ENCODE measurements at places on chromosomes 13 and 19.

GRCh38 chr13:106038752-106039151 is 496.7 kb downstream of the EFNB2 start:
- peak; percentile 83 for DNase-seq

GRCh38 chr13:90197722-90198121 is 1149.8 kb upstream of the MIR17HG start:
- DNase-seq, result peak; percentile 52

GRCh38 chr13:104105418-104106355 is 1039.5 kb upstream of the SLC10A2 start:
- DNase-seq, result no peak

DNA sequence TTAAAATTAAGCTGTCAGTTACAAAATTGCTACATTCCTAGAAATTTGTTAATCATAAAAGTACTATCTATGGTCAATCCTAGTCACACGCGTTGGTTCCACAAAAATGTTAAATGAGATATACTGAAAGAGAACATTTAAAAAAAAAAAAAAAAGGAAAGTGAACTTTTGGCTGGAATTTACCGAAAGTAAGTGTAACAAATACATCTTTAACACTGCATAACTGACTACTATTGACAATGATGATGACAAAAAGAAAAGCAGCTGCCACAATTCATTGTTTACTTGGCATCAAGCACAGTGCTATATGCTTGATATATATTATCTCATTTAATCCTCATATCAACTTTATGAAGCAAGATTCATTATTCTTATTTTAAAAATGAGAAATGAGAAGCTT is 19.8 kb upstream of the POU4F1 start:
- DNase-seq, result no peak

- peak; percentile 96 for DNase-seq
Observed at GRCh38 chr19:18428787-18429674, 8.9 kb downstream of the ISYNA1 start.

- no peak for DNase-seq
Observed at GRCh38 chr19:53818756-53819155, 5.4 kb downstream of the NLRP12 start.

DNA sequence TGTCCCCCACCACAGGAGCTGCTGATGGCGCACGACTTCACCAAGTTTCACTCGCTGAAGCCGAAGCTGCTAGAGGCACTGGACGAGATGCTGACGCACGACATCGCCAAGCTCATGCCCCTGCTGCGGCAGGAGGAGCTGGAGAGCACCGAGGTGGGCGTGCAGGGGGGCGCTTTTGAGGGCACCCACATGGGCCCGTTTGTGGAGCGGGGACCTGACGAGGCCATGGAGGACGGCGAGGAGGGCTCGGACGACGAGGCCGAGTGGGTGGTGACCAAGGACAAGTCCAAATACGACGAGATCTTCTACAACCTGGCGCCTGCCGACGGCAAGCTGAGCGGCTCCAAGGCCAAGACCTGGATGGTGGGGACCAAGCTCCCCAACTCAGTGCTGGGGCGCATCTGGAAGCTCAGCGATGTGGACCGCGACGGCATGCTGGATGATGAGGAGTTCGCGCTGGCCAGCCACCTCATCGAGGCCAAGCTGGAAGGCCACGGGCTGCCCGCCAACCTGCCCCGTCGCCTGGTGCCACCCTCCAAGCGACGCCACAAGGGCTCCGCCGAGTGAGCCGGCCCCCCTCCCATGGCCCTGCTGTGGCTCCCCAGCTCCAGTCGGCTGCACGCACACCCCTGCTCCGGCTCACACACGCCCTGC is 4.4 kb upstream of the NOP53 start:
- DNase-seq, result no peak

DNA sequence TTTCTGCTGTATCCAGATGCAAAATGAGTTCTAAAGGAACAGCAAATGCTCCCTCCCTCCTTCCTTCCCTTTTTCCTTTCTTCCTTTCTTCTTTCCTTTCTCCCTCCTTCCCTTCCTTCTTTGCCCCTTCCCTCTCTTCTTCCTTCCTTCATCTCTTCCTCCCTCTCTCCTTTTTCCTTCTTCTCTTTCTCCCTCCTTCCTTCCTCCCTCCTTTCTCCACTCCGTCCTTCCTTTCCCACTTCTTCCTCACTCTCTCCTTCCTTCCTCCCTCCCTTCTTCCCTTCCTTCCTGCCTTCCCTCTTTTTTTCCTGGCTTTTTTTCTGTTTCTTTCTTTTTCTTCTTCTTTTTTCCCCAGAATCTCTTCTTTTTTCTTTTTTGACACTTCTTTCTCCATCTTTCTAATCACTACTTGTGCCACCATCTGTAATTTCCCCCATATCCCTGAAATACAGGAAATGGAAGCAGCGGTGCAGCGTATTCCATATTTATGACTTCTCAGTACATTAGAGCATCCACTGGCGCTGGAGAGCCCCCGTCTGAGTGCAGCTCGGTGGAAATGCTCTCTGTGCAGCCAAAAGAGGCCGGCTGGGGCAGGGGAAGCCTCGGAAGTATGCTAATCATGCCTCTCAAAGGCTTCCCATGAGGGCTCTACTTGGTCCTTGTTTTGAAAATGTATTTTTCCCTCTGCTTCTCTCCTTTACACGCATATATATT is 275.6 kb downstream of the TSHZ3 start:
- peak; percentile 10 for DNase-seq

DNA sequence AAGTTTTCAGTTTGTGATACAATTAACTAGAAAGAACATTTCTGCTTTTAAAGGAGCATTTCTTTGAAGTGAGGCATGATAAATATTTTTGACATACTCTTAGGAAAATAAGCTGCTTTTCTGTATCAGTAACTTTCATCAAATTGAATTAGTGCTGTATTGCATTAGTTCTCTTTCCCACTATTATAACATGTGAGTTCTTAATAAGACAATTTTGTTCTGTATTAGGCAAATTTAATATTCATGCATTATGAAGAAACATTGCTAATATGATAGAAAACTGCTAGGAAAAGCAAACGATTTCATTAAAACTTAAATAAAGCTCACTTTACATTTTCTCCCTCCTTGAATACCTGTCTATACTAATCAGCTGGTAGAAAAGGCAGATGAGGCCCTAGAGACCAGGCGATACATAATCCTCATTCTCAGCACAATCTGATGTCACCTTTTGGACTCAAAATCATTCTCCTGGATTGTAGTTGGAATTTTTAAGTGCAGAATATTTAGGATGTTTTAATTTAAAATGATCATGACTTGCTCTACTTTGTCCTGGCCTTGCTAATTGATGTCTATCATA is 1636.8 kb downstream of the PCDH9 start:
- DNase-seq, result no peak

DNA sequence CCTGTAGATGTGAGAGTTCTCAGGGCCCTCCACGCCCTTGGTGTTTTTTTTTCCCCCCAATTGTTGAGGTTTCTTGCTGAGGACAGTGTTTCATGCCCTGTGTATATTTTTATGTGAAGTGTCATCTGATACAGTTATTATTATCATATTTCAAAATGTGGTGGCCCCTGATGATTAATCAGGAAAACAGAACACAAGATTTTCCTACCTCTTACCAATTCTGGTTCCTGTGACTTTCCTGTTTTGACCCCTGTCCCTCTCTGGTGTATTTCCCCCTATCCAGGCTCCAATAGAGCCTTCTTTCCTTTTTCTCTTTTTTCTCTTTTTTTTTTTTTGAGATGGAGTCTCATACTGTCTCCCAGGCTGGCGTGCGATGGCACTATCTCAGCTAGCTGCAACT is 642 bp downstream of the PSG8 start:
- DNase-seq, result no peak

DNA sequence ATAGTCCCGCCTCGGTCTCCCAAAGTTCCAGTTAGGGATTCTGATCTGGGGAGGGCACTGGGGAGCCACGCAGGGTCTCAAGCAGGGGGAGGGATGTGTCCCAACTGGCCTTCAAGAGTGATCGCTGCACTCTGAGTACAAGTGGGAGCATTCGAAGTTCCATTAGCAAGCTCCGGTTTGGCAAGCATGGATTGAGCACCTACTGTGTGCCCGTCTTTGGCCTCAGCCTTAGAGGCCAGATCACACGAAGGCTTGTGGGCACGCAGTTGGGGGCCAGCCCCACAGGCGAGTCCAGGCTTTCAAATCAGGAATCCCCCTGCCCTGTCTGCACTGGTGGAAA is 32.1 kb upstream of the TCF3 start:
- no peak for DNase-seq

DNA sequence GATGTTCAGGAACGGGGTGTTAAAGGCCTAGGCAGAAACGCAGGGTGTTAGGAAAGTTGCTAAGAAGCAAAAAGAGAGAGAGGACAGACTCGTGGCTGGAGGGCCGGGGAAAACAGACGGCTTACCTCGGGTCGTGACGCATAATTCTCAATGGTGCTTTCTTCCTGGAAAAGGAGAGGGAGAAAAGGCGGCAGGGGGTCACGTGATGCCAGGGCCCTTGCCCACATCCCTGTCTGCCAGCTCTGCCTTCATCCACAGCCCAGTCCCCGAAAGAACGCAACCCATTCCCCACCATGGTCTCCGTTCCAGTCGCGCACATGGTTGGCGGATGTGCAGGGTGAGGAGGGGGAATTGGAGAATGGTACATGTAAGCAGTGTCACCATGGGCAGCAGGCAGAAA is 1.6 kb downstream of the KRTDAP start:
- no peak for DNase-seq

DNA sequence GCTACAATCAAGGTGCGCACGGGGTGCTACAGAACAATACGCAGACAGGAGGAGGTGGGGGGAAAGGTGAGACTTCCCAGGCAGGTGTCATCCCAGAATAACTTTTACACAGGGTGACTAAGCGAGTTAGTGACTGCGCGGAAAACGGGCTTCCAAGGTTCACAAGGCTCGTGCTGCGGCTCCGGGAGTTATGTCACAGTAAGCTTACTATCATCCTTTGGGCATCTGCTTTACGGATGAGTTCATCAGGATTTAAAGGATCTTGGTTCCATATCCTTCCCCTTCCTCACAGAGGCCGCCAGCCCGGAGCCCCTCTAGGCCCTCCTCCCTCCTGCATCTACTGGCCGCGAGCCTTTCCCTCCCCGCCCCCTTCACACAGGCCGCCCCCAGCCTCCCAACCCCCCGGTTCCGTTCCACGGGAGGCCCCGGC is 474 bp upstream of the IFT88 start:
- no peak for DNase-seq

DNA sequence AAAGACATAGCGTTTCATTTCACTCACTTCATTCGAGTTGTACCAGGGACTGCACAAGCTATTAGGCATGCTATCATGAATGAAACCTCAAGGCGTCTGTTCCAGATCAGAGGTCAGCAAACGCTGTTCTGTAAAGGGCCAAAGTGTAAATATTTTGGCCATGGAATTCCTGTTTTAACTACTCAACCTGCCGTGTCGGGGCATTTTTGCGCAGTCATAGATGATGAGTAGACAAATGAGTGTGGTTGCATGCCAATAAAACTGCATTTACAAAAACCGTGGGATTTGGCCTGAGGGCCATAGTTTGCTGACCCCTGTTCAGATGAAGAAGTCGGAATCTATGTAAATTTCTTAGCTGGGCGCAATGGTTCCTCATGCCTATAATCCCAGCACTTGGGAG is 6.5 kb downstream of the INSR start:
- DNase-seq, result no peak

DNA sequence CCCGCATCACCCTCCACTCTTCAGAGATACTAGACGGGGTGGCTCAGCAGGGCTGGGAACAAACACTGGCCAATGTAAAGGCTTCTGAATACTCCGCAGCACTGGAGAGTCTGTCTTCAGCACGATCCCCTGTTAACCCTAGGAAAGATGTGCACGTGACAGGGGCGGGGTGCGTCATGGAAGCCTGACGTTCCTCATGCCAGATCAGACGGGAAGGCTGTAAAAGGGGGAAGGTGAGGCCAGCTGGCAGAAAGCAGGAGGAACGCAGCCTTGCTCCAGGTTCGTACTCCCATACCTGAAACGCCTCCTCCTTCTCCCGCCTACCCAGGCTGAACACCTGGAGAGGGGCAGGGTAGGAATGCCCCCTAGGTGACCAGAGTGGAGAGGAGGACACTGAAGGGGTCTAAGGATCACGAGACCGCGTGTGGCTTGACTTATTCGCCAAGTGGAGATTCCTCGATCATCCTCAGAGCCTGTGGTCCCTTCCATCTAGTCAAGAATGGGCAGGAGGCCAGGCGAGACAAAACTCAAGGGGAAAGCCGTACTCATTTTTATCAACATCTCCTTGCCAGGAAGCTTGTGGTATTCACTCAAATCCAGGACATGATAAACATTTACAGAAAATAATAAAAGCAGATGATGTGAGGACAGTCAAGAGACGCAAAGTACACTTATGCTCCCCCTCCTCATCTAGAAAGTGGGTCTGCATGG is 18.2 kb upstream of the FFAR2 start:
- no peak for DNase-seq

DNA sequence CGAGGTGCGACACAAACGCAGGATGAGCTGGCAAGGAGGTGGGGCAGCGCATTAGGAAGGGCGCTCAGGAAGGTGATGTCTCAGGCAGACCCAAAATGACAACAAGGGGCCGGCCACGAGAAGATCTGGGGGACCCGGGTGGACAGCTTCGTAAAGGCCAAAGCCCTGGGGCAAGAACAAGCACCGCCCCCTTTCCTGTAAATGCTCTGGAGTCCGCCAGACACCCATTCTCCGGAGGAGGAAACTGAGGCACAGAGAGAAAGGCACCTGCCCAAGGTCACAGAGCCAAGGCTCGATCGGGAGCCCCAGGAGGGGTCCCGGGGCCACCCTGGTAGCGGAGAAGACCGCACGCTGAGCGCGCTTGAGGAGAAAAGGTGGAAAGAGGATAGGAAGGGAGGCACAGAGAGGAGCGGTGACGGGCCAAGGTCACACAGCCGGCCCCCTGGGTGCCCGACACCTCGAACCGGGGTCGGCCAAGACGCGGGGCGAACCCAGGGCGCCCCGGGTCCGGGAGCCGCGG is 571 bp downstream of the SAFB2 start:
- peak; percentile 12 for DNase-seq

DNA sequence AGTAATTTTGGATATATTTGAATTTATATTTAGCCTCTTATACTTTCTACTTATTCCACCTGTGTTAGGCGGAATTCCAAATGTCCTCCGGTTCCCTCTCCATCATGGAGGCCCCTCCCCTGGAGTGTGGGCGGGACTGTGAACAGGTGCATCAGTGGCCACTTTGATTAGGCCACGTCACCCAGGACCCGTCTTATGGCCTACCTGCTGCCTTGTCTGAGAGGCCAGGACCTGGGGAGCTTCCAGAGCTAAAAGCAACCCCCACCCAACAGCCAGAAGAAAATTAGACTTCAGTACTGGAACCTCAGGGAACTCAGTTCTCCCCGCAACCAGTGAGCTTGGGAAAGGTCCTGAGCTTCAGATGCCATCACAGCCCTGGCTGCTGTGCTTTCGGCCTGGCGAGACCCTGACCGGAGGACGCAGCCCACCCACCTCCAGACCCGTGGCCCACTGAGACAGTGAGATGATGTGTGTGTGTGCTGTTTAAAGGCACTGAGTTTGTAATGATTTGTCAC is 200.2 kb upstream of the SOX1 start:
- no peak for DNase-seq

DNA sequence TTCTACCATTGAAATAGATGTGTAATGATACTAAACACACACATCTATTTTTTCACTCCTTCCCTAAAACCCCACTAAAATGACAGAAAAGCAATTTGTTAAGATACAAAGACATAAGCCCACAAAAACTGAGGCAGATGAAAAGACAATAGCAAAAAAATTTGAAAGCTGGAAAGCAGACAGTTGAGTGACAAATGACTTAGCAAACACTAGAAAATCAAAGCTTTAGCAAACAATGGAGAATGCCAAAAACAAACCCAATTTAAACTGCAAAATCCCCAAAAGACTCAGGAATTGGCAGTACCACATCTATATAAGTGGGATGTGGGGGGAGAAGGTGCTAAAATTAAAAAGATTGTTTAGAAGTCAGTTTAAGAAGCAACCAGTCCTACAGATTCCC is 9.5 kb downstream of the TSC22D1 start:
- no peak for DNase-seq

Measured in choroid plexus epithelial cell (primary cell).